ENCODE measurements at places on chromosomes 2 and 18.

DNA sequence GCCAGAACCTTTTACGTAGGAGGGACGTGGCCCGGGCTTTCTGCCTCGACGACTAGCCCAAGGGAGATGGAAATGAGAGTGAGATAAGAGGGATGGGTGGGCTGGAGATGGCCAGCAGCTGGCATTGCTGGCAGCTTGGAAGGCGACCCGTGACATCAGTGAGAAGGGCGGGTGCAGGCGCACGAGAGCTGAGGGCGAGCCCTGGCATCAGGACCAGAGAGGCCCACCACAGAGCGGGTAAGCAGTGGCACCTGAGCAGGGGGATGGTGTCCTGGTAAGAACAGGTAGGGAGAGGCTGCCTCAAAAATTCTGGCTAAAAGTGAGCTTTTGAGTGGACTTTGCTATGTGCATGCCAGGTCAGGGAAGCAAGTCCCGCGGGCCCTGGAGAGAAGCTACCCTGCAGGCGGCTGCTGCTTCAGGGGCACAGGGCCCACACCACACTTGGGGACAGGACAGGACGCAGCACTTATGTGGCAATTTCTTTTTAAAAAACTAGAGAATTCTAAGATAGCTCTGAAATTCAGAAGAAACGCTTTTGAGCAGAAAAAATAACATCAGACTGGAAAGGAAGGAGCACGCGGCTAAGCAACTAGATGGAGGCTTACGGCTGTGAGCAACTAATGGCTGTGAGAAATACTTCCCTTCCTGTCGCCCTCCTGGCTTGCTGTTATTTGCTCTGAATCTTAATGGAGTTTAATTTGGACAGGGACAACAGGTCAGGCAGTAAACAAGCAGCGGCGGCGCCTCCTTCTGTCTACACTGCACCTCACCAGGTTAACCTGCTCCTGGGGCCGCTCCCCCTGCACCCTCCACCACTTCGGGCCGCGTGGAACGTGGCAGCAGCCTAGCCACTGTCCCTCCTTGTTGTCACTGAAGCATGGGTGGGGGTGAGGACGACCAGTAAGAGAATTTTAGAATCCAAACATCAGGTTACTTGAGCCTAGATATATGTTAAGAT, 20.5 kb downstream of the THAP4 start:
- DNase-seq: no peak

GRCh38 chr18:24613896-24614640, 153.6 kb downstream of the HRH4 start:
- no peak for DNase-seq

GRCh38 chr2:54310311-54310710, 54.3 kb upstream of the TSPYL6 start:
- DNase-seq: no peak

- no peak for DNase-seq
Measured at GRCh38 chr18:69326094-69326493, 74.6 kb upstream of the DOK6 start.

- DNase-seq: no peak
Measured at GRCh38 chr2:105789745-105790460, 45.2 kb downstream of the NCK2 start.

- no peak for DNase-seq
Measured at GRCh38 chr2:46041434-46041833, 255.8 kb upstream of the EPAS1 start.

DNA sequence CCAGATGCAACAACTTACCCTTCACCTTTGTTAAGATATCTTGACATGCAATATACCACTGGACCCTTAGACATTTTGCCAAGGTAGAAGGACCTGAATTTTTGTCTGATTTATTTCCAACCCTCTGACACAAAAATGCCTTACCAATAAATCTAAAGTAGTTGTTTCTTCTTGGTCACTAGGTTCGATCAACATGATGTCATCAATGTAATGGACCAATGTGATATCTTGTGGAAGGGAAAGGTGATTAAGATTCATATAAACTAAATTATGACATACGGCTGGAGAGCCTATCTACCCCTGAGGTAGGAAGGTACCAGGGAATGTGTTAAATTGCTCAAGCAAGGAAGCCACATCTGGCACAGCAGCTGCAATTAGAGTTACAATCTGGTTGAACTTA, 67.7 kb upstream of the SERPINE2 start:
- no peak for DNase-seq

DNA sequence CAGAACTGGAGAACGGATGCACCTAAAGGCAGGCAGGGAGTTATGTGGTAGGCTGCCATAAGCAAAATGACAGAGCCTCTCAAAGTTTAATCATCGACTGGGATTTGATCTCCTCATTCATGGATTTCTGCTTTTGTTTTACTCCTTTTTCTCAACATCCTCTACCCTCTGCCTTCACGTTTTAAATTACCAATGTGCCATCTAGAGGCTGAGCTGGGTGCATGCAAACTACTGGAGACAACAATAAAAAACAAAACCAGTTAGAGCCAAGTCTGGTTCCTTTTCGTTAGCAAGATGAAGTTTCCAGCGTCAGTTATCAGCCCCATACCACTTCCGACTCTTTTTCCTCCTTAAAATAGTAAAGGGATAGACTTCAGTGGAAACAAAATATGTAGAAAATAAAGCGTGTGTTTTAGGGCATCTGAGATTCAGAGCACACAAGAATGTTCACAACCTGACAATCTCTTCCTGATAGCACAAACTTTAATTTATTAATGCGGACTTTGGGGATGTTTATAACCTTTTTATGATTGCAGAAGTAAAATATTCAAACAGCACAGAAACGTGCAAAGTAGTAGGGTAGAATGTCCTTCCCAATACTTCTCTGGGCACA, 117.0 kb downstream of the LAMA1 start:
- no peak for DNase-seq

- DNase-seq: no peak
Measured at GRCh38 chr2:205902900-205903237, 183.1 kb downstream of the INO80D start.

Data from activated T-cell treated with anti-CD3 and anti-CD28 coated beads for 4 hours (primary cell).